ENCODE measurements at places on chromosomes 16 and 17.

GRCh38 chr17:13561606-13562270 lies 40.0 kb downstream of the HS3ST3A1 start:
- no peak for DNase-seq

- DNase-seq, result no peak
These were observed 44.5 kb upstream of the CDYL2 start for GRCh38 chr16:80848862-80849261.

DNA sequence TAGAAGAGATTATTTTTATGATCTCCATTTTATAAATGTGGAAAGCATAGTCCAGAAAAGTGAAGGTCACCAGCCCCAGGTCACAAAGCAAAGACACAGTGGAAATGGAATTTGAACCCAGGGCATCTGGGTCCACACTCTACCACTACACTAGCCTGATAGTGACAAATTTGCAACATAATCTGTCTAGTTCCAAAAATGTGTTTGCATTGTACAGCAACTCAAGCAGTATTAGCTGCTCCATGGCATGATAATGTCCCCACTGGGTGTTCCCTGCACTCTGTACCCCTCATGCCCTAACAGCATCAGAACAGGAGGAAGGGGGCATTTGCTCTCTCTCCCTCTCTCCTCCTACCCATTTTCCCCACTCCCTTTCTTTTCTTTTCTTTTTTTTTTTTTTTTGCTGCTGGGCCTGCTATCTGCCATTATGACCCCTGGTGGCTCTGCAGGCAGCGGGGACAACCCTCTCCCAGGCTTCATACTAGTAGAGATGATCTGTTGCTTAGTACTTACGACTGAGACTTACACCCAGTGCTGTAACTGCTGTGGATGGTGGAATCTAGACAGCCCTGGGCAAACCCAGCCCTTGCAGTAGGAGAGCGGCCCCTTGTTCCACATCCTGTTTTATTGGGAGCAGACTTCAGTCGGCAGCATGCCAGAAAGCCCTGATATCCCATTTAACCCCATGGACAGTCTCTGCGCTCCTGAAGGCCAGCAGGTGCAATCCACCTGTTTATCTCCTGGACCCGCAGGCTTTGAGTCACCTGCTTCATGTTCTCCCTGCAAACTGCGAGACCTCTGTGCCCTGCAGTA lies 306.3 kb downstream of the SOX9 start:
- no peak for DNase-seq

DNA sequence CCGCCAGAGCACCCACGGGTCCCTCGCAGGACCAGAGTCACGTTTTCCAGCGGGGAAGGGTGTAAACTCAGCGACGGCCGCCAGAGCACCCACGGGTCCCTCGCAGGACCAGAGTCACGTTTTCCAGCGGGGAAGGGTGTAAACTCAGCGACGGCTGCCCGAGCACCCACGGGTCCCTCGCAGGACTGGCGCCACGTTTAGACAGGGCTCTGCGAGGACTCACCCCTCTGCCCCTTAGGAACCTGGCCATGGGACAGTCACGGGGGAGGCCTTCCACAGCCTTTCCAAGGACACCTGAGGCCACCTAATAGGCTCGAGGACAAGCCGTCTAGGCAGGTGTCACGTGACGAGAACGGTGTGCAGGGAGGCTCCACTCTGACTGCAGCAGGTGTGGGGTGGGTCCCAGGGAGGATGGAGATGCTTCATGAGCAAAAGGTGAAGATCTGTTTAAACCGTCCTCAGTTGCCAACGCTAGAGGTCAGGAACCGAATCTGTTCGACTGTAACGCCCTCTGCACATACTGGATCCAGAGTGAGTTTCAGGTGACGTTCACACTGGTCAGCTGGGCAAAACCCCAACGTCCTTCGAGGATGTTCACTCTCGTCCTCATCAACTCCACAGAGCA lies 48.0 kb upstream of the METRNL start:
- no peak for DNase-seq

GRCh38 chr16:29858149-29858849 lies 4.7 kb downstream of the CDIPT start:
- no peak for DNase-seq

Measured in stimulated activated CD8-positive, alpha-beta memory T cell treated with anti-CD3 and anti-CD28 coated beads, Interleukin-12 subunit alpha, Interleukin-12 subunit beta, amount 100 ng/mL, for 1 hour (primary cell).